ENCODE measurements at places on chromosomes 5 and 9.

- DNase-seq = no peak
Measured at GRCh38 chr5:100446879-100447430, 88.2 kb upstream of the FAM174A start.

DNA sequence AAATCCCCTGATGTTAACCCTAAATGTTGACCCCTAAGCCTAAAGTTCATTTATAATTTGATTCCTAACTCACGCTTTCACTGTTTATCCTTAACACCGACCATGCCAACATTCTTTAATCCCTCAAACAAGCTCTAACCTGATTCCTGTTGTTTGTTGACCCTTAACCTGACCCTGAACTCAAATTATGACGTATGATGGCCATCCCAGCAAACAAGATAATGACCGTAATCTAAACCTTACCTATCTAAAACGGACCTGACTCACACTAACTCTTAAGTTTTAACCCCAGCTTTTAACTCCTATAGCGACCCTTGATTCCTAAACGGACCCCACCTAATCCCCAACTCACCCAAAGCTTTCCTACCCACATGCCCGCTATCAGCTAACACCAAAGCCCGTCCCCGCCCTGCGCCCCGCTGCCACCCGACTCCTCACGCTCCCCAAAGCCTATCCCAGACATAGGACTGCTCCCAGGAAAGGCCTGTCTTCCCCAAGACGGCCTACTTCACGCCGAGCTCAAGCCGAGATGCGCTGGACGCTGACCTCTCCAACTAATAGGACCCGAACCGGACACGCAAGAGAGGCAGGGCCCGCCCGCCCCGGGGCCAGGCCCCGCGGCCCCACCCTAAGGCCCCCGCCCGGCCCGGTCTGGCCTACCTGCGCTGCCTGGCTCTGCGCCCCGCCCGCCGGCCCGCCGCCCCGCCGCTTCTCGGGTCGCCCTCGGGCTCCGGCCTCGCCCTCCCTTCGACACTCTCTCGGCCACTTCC, 395 bp downstream of the TLN1 start:
- DNase-seq = peak; percentile 46

GRCh38 chr9:129374651-129375050, 196.6 kb upstream of the IER5L start:
- no peak for DNase-seq

GRCh38 chr9:9963841-9964240, 649.0 kb downstream of the PTPRD start:
- DNase-seq = no peak

DNA sequence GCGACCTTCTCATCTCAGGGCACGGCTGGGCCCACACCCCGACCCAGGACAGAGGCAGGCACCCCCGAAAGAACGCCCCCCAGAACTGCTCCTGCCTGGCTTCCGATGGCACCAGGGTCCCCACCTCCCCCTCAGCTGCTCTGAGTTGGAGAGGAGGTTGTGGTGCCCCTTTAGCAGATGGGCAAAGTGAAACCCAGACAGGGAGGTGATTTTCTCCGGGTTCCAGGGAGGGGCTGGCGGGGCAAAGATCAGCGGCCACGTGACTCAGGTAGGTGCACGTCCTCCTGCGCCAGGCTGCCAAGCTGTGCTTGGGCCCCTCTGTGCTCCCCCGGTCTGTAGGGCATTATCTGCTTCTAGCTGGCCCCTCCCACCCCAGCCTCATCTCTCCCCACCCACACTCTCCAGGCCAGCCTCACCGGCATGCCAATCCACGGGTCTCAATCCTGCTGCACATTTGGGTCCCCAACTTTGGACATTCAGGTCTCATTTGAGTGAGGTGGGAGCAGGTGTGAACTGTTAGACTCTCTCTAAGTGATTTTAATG, 85.1 kb upstream of the RAPGEF1 start:
- no peak for DNase-seq

DNA sequence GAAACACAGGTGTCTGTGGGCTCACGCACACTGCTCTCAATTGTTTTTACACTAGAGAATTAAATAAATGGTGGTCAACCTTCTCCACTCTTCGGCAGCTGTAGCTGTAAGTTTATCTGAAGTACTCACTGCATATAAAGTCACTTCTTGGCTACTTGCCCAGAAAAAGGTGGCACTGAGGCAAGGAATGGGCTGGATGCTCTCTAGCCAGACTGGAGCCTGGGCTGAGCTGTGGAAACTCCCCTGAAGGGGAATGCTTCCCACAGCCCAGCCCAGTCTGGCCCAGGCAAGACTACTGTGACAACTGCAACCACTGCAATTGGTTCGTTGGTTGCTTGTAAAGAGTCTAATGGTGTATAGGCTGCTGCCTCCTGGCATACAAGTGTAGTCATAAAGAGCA, 4.5 kb downstream of the LEAP2 start:
- DNase-seq = no peak

- DNase-seq = no peak
Measured at GRCh38 chr5:10308844-10309243, 1.1 kb upstream of the CMBL start.

GRCh38 chr9:128553728-128554127, 1.3 kb downstream of the SPTAN1 start:
- DNase-seq = no peak

- no peak for DNase-seq
Measured at GRCh38 chr5:8391911-8392310, 523.0 kb downstream of the MTRR start.

DNA sequence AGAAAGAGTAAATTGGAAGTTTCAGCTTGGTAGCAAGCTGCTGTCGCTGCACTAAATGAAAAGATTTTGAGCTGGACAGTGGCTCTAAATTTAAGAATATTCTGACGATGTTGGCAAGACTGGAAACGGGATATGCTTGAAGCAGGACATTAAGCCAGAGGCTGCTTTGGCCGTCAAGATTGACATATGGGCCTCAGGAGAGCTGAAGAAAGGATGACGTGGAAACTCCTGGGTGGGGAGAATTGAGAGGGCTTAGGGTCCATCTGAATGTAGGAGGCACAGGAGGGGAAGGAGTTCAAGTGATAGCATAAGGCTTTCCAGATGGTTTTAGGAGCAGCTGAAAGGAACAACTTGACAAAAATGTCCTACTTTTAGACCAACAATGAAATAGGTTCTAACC, 108.9 kb downstream of the PAPPA start:
- no peak for DNase-seq

- no peak for DNase-seq
Measured at GRCh38 chr5:73436535-73437100, 12.0 kb downstream of the FOXD1 start.

GRCh38 chr5:123297198-123297831, 125.9 kb downstream of the CEP120 start:
- no peak for DNase-seq

GRCh38 chr9:131366761-131367401, 27.0 kb upstream of the PRRC2B start:
- peak; percentile 43 for DNase-seq

DNA sequence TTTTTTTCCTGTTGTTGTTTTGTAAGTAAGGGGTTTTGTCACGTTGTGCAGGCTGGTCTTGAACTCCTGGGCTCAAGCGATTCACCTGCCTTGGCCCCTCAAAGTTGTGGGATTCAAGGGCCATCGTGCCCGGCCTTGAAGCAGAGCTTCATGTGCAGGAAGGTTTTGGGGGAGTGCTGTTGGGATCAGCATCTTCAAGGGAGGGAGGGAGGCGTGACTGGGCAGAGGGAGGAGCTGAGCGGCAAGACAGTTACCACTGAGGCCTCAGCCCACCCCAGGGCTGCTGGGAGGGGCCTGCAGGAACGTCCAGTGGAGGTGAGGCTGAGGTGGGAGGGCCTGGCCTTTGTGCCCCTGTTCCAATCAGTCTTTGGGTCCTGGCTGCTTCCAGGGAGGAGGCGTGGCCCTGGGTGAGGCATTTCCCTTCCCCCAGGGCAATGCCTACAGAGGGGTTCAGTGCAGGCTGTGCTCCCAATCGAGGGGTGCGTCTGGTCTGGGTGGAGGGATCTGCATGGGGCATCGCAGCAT, 21.4 kb downstream of the OR2V1 start:
- no peak for DNase-seq

DNA sequence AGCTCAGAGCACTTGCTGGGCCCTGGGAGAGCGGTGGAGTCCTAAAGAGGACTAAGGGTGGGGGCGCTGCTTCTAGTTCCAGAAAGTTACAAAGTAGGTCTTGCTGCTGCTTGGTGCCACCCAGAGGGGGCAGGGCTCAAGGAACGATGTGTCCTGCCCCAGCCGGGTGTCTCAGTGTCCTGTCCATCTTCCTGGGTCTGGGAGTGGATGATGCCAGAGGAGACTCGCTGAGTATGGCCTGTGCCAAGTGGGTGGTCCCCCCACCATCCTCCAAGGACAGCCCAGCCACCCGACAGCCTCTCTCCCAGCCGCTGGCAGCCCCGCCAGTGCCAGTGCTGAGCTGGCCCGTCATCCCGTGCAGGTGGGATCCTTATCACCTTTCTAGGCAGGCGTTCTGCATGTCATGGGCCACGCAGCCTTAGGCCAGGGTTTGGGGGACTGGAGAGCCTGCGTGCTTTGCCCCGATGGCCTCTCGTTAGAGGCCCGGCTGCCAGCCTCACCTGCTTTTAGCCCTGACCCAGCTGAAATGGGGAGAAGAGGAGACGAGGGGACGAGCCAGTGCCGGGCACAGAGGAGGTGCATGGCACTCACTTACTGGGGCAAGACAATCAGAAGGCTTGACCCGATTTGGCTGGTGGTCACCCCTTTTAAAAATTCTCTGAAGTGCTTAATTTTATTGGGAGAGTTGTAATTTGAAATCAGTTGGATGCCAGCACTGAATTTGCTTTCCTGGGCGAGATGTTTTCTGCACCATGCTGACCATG, 5.6 kb downstream of the WNK2 start:
- no peak for DNase-seq

- peak; percentile 24 for DNase-seq
Measured at GRCh38 chr5:32261198-32261597, 51.5 kb downstream of the MTMR12 start.

DNA sequence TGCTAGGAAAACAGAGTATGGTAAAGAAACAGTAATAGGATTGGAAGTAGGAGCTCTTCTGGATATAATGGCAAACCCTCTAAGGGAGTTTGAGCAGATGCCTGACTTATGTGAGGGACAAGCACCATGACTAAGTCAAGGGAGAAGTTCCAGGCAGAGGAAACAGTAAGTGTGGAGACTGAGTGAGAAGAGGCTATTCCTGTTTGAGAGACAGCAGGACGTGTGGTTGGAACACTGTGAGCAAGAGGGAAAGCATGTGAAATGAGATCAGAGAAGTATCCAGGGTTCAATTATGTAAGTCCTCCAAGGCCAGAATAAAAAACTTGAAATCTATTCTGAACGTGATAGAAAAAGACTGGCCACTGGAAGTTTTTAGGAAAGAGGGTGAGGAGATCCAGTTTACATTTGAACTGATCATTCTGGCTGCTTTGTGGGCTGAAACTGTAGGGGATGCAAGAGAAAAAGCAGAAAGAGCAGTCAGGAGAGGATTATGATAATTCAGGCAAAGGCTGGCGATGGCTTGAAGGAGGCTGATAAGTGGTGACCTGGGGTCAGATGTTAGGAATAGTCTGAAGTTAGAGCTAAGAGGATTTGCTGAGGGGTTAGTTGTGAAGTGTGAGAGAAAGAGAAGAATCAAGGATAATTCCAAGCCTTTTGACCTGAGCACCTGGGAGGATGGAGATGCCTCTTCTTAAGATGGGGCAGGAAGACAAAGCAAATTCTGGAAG, 19.2 kb downstream of the DMAC1 start:
- no peak for DNase-seq

DNA sequence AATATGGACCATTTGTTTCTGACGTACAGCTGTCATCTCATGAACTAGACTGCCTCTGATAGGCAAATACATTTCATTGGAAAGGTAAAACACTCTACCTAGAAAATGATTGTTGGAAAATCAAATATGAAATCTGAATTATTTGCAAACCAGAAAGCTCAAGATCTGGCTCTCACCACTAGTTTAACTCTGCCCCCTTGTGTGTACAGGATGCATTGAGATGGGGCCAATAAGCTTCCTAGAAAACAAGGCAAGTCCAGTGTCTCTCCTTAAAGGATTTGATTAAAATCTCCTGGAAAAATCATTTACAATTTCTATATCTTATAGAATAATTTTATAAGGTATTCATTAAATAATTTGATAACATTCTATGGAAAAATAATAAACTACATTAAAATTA, 311.9 kb upstream of the ANKH start:
- DNase-seq = no peak

- DNase-seq = no peak
Measured at GRCh38 chr5:32621256-32621655, 35.9 kb downstream of the SUB1 start.

DNA sequence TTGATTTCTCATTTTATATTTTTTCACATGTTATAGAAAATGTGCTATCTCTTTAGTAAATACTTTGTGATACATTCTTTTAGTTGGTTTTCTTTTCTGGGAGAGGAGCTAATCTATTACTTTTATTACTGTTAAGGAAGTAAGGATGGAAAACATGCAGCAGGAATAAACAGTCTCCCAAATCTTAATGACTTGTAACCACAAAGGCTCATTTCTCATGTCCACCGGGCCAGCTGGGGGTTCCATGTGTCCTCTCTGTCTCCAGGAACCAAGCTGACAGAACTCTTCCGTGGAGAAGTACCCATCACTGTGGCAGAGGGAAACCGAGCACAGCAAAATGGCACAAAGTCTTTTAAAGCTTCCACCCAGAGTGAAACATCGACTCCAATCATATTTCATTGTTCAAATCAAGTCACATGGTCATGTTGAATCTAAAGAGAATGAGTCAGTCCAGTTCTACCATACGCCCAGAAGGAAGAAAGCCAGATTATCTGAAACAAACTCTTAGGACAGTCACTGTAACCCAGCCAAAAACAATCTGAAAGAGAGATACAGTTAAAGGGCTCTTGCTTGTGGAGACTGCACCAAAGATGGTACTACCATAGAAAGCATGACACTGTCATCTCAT, 97.1 kb upstream of the CDH6 start:
- no peak for DNase-seq

GRCh38 chr9:20340511-20340861, 281.8 kb downstream of the MLLT3 start:
- DNase-seq = no peak

GRCh38 chr5:158807-159447, 32.4 kb upstream of the LRRC14B start:
- DNase-seq = no peak

GRCh38 chr5:124997186-124997893, 250.9 kb upstream of the ZNF608 start:
- no peak for DNase-seq

DNA sequence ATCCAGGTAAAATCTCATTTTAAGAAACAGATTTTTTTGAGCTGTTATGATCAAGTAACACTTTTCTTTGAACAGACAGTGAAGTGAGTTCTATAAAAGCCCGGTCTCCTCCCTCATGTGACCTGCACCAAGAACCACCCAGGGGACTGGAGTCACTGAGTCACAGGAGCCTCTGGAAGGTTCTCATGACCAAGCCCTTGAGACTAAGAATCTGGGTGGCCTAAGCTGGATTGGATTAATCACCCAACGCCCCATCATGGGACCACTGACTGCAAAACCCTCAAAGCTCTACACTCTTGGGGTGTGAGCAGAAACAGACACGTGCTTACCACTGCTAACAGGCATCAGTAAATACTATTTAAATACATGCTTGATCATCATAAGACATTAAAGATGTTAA, 48.4 kb downstream of the SECISBP2 start:
- DNase-seq = no peak

GRCh38 chr9:105993116-105993854, 298.9 kb downstream of the TMEM38B start:
- no peak for DNase-seq

- no peak for DNase-seq
Measured at GRCh38 chr5:122442938-122443337, 130.9 kb downstream of the SNCAIP start.
